Activated naive CD8-positive, alpha-beta T cell treated with anti-CD3 and anti-CD28 coated beads, Interleukin-2, amount 50 U/mL, for 24 hours (primary cell): ENCODE measurements at places on chromosomes 7 and 10.

GRCh38 chr7:95929710-95930280 is 157.4 kb downstream of the DYNC1I1 start:
- DNase-seq = no peak

- no peak for DNase-seq
Observed at GRCh38 chr10:90138844-90139243, 437.5 kb downstream of the KIF20B start.

DNA sequence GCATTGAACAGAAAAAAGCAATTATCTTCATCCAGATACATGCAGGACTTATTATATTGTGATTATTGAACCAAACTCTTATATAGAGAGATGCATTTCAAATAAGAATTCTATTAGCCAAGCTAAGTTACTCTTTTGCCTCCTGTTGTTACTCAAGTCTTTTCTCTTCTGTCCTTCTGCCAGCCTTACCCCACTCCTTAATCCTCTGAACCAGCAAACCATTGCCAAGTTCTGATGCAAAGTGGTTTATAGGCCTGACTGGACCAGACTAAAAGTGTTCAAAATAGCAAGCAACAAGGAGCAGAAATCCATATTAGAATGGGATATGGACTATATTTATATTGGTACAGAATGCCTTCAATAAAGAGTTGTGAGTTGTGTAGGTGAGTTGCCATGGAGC is 2.2 kb upstream of the SLC26A4 start:
- DNase-seq = no peak

GRCh38 chr10:76626386-76626785 is 1011.2 kb downstream of the KCNMA1 start:
- no peak for DNase-seq

DNA sequence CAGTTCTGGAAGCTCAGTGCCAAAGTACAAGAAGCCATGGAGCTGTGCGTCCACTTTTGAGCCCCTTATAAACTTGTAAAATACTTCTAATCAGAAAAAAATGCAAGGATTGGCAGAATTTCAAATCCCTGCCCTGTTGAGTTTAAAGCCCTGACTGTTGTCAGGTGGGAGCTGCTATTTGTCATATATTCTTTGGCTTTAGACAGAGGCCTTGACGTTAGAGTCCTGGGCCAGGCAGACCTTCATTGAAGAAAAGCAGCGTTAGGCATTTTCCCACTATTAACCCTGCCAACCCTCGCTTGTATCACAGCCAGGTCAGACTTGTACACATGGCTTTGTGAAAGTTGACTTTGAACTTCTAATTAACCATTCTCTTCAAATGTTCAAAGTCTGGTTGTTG is 155.4 kb downstream of the TWIST1 start:
- no peak for DNase-seq

DNA sequence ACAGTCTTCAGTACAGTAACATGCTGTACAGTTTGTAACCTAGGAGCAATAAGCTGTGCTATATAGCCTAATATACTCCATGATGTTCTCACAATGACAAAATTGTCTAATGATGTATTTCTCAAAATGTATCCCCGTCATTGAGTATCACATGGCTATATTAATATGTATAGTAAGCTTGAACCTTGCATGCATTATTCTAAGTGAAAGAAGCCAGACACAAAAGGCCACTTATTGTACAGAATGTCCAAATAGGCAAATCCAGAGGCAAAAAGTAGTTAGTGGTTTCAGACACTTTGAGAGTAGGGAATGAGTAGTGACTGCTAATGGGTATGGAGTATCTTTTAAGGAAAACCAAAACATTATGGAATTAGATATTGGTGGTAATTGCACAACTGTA is 545.1 kb downstream of the ATRNL1 start:
- no peak for DNase-seq

DNA sequence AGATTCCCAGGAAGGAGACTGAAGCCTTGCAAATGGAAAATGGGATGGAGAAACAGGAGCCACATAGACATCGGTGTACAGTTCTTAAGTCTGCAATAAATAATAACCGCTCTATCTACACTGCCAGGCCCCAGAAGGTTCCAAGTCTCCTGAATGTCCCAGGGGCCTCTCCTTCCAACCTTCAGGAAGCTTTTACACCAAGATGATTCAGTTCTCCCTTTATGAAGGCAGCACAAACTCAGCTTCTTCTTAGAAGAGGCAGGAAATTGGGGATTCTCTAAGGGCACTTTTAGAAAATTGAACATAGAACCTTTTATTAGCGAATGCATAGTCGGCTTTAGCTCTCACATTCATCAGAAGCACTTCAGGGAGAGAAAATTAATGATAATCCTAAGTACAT is 130.8 kb upstream of the LYZL1 start:
- no peak for DNase-seq

GRCh38 chr7:16063716-16064675 is 357.3 kb downstream of the CRPPA start:
- no peak for DNase-seq

- peak; percentile 68 for DNase-seq
Observed at GRCh38 chr10:102673819-102674511, 29.7 kb downstream of the TRIM8 start.

- DNase-seq = no peak
Observed at GRCh38 chr7:49718760-49719159, 54.7 kb upstream of the VWC2 start.

GRCh38 chr7:391411-391951 is 101.5 kb downstream of the FOXL3 start:
- no peak for DNase-seq

- no peak for DNase-seq
Observed at GRCh38 chr7:45937301-45937700, 16.2 kb upstream of the IGFBP3 start.

DNA sequence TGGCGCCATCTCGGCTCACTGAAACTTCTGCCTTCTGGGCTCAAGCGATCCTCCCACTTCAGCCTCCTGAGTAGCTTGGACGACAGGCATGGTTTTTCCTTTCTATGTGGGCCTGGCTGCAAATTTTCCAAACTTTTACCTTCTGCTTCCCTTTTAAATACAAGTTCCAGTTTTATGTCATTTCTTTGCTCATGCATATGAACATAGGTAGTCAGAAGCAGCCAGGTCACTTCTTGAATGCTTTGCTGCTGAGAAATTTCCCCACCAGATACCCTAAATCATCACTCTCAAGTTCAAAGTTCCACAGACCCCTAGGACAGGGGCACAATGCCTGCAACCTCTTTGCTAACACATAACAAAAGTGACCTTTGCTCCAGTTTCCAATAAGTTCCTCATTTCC is 21.6 kb upstream of the RPEL1 start:
- no peak for DNase-seq

DNA sequence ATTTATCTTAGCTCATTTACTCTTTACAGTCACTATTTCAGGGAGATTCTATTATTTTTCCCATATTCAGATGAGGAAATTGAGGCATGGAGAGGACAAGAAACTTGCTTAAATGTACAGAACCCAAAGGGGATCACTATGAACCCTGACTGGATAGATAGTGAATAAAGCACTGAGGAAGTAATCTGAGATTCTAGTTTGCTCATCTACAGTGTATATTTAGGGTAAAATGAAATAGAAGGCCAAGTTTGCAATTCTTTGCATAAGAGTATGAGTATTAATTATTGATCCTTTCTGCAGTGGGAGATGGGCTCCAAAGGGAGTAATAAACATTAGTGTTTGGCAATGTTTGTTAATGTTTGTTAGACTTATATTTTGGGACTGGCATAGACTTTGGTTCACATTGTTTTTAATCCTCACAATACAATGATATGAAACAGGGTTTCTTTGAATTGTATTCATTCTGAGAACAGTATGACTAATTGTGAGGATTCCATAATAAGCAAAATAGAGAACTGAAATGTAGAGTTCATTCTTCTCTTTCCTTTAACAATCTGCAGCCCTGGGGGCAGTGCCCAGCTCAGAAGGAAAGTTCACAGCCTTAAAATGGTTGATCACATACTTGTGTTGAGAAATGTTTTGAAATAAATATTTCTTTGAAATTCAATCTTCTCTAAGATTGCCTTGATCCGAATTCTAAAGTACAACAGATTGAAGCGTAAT is 131.0 kb upstream of the ZNF804B start:
- DNase-seq = no peak

- DNase-seq = no peak
Observed at GRCh38 chr10:81414038-81414437, 461.0 kb upstream of the NRG3 start.
